ENCODE measurements at places on chromosomes 3 and 15. TPM values are rescaled to one million over a fixed set of nuclear protein-coding genes. Genes with fewer than 3 reads are reported as not detected.

Gene TICRR
- not detected for total RNA-seq

DNA sequence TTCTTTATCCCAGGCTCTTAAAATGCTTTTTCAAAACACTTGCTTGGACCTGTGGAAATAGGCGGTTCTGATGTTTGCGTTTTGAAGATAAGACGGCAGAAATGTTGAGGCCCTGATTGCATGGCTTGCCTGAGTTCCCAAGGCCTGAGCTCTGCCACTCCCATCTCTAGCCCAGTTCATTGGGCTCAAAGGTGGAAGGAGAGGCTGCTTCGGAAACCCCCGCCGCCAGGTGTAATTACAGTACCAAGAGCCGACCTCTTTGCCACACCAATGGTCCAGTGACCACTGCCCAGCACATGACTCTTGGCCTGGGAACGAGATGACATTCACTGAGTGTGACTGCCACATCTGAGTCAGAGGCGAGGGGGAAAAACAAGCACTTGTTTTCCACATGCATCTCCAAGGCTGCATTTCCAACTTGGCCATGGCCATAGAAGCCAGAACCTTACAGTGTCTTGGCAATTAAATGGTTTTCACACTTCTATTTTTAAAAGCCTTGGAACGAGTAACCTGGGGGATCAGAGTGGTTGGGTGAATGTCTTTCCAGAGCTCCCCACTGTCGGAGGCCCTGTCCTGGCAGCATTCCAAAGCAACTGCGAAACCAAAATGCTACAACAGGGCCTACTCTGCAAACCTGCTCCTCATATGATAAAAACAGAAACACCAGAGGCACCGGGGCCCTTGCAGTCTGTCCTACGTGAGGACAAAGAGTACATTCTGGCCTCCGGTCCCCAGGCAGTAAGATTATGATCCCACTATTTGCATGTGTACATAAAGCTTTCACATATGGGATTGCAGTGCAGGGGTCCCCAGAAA is 63.8 kb upstream of the CGNL1 start:
- peaks cover 10% of the 10 kb centered on the region for H3K36me3 ChIP-seq
- H3K4me3 ChIP-seq: no peak overlapping the region
- H3K27me3 ChIP-seq: no peaks in the 10 kb centered on the region
- no peak for DNase-seq
- no peak overlapping the region for H3K27ac ChIP-seq

- no peak overlapping the region for H3K4me3 ChIP-seq
- DNase-seq: no peak
- H3K4me1 ChIP-seq: no peaks in the 10 kb centered on the region
- H3K27me3 ChIP-seq: no peaks in the 10 kb centered on the region
- no peak overlapping the region for H3K27ac ChIP-seq
Measured at GRCh38 chr3:53724566-53724965, 121.7 kb downstream of the CHDH start.

Gene PLSCR4
- not detected for total RNA-seq

Gene GTPBP8
- total RNA-seq: 23.5 TPM

- H3K27me3 ChIP-seq: no peaks in the 10 kb centered on the region
- H3K27ac ChIP-seq: no peak overlapping the region
- H3K4me1 ChIP-seq: peaks cover 38% of the 10 kb centered on the region
- no peak overlapping the region for H3K4me3 ChIP-seq
- peak; percentile 15 for DNase-seq
Measured at GRCh38 chr15:57563416-57563815, 28.3 kb upstream of the MYZAP start.

Gene RAD51
- total RNA-seq: 1.9 TPM

GRCh38 chr3:122668930-122669730 is 11.5 kb upstream of the PARP14 start:
- no peak for DNase-seq
- no peaks in the 10 kb centered on the region for H3K36me3 ChIP-seq
- no peak overlapping the region for H3K27ac ChIP-seq
- H3K27me3 ChIP-seq: no peaks in the 10 kb centered on the region
- no peaks in the 10 kb centered on the region for H3K4me1 ChIP-seq

Gene CCDC191
- 52.5 TPM for total RNA-seq

DNA sequence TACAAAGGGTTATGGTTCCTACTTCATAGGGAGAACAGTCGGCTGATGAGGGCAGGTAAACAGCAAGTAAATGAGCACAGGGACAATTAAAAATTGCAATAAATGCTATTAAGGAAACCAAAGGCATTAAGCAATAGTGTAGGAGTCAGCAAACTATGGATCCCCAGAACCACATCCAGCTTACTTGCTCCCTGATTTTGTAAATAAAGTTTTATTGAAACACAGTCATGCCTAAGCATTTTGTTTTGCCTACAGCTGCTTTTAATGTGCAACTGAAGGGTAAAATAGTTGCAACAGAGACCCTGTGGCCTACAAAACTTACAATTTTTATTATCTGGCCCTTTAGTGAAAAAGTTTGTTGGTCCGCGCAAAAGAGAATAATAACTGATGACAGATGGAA is 351.2 kb upstream of the NR2F2 start:
- H3K27ac ChIP-seq: no peak overlapping the region
- H3K36me3 ChIP-seq: no peaks in the 10 kb centered on the region
- no peaks in the 10 kb centered on the region for H3K27me3 ChIP-seq
- no peak overlapping the region for H3K4me3 ChIP-seq
